ENCODE measurements at places on chromosomes 3 and 15.

DNA sequence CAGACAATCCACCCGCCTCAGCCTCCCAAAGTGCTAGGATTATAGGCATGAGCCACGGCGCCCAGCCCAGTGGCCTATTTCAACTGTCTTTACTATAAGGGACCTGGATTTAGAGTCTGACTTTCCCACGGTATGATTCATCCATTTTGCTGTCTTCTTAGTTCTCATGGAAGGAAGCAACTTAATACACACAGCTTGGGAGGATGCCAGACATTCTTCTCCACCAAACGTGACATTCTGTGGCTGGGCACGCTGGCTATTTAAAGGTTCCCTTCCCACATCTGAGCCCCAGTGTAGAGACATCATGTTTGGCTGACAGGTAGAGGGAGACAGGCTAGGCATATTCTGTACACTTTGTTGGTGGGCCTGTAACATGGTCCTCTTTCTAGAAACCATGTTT lies 26.2 kb downstream of the FAM43A start:
- DNase-seq: no peak

- no peak for DNase-seq
These were observed 10.6 kb upstream of the SPRED1 start for GRCh38 chr15:38242055-38242454.

DNA sequence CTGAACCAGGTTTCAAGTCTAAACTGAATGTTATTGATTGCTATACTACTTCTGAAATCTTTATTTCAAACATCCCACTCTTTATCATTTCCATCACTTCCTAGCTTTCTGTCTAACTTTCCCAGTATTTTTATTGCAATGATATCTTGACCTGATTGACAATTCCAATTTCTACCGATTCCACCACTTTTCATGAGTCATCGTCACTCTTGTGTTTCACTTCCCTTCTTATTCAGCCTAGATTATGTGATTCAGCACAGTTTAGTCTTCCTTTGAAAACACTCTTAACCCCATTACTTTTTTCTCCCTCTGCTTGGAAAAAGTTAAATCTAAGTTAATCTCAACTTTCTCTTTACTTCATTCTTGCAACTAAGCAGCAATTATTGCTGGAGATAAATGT lies 62.6 kb downstream of the SLC7A14 start:
- DNase-seq: no peak

- no peak for DNase-seq
These were observed 530.9 kb upstream of the CBLB start for GRCh38 chr3:106399761-106400160.

- DNase-seq: no peak
These were observed 26.0 kb upstream of the CORO2B start for GRCh38 chr15:68552773-68553172.

DNA sequence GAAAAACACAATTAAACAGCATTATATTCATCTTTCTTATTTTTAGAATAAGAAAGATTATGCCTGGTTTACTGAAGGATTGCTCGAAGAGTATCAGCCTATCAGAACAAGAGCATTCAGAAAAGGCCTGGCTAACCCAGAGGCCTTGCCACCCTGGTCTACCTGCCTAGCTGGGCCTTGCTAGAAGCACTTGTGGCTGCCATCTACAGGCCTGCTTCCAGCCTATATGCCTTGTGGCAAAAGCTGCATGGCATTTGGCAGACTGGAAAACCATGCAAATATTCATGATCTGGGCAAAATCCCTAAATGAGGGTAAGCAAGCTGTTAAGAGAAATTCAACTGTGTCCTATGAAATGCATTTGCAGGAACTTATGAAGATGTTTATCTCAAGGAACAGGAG lies 9.3 kb upstream of the ATP13A4 start:
- no peak for DNase-seq

DNA sequence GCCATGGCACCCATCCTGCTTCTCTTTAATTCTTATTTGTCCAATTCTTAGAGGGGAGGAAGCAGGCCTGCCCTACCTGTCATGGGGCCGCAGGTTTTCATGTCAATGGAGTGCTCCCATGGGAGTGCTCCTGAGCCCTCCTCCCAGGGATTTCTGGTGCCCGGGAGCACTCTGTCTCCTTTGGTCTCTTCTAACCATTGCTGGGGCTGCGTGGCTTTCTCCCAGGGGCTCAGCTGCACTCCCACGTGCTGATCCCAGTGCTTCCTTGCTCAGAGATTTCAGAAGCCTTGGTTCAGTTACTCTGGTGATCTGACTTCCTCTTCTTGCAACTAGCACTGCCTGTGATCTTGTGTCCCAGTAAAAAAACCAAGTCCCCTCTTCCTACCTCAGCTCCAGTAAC lies 68.0 kb upstream of the ARL8B start:
- no peak for DNase-seq

GRCh38 chr15:47744973-47745372 lies 27.7 kb downstream of the SEMA6D start:
- DNase-seq: no peak

- DNase-seq: no peak
These were observed 241.1 kb downstream of the ZNF621 start for GRCh38 chr3:40765884-40766283.

DNA sequence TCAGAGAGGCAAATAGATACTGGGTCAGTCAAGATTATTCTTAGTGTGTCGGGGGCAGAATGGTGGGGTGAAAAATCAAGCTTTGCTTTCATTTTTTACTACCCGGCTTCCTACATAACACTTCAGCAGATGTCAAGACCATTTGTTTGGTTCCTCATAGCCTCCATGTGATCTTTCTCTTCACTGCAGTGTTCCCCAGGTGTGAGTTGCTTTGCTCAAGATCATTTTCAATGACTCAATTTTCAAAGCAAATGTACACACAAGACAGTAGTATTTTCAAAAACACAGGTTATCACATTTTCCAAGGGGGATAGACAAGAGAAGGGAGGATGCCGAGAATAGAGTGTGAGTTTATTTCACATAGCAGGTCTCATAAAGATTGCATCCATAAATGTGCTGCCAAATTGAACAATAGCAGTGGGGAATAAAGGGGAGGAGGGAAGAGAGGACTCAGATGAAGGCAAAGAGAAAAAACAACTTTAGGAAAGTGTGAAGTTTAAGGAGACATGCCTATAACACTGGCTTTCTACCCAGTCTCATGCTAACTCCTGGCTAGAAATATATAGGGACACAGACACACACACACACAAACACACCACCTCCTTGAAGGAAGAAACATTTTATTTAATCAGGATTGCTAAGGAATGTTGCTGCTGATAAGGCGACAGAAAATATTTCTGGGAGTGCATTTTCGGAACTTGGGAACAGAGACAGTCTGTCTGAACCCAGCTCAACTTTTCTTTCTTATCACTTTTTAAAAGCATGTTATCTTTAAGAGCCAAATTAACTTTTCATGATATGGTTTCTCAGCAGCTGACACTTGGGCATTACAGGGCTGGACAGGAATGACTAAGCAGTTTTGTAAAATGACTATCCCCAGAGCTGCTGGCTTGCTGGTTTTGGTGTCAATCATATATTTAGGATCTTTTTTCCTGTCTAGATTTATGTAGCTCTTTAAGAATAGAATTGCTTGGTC lies 402.4 kb downstream of the RBMS3 start:
- no peak for DNase-seq

DNA sequence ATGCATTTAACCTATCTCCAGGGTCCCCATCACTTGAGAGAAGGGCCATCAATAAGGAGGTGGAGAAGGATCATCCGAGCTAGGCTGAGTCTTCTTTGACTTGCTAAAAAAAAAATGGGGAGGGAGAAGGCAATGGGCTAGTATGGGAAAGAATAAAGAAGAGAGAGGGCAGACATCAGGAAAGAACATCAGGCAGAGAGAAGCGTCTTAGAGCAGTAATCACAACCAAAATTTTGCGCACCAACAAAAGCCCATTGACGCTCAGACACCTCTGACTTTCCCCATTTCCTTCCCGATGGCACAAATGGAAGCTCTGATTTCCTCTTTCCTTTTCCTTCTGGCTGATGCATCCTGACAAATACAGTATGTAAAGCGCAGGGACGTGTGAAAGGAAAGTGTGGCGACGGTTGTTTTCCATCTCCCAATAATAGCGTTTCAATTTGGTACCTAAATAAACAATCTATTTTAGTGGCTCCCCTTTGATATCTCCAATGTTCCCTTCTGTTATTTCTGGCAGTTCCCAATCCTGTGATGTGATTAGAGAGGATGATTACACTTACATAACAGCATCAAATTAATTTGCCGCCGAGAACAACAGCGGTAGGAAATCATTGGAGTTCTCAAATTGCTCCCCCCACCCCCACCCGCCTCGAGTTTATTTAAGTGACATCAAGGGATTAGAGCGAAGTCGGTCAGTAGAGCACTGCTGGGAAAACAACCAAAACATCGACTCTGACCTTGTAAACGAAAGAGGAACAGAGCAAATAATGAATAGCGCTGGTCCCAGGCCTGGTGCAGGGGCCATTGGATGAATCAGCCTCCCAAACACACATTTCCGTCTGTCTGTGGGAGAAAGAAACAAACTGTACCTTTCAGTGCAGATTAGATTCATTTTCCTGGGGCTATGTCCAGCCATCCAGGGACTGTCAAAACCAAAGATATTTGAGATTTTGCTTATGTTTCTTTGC lies 273.3 kb upstream of the ICE2 start:
- DNase-seq: no peak
